ENCODE measurements at places on chromosomes 6 and 20.

- no peak for DNase-seq
Observed at GRCh38 chr20:12575352-12576095, 433.2 kb upstream of the SPTLC3 start.

GRCh38 chr20:58086763-58087561, 141.5 kb downstream of the ANKRD60 start:
- DNase-seq = no peak

DNA sequence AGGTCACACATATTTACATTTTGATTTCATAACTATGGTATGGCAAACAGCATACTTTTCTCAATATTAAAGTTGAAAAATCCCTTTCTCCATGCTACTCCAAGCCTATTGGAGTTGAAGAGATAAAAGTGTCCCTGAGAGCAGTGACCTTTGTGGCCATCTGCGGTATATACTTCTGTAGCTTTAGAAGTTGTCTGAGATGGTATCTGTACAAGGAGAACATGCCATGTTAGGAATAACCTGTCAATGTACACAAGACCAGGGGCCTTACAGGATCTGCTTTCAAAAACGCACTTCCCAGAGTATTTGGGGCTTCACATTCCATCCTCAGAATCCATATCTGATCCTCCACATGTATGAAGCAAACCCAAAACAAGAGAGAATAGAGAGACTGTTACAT, 226.7 kb downstream of the MEI4 start:
- DNase-seq = no peak

- no peak for DNase-seq
Observed at GRCh38 chr6:1403851-1404712, 14.7 kb downstream of the FOXF2 start.

- DNase-seq = no peak
Observed at GRCh38 chr6:125533710-125534397, 215.6 kb upstream of the HEY2 start.

- DNase-seq = no peak
Observed at GRCh38 chr6:52435345-52435744, 15.2 kb downstream of the EFHC1 start.

- DNase-seq = no peak
Observed at GRCh38 chr6:46207174-46207573, 36.4 kb upstream of the ENPP5 start.

GRCh38 chr6:41638935-41639808, 904 bp downstream of the MDFI start:
- no peak for DNase-seq

DNA sequence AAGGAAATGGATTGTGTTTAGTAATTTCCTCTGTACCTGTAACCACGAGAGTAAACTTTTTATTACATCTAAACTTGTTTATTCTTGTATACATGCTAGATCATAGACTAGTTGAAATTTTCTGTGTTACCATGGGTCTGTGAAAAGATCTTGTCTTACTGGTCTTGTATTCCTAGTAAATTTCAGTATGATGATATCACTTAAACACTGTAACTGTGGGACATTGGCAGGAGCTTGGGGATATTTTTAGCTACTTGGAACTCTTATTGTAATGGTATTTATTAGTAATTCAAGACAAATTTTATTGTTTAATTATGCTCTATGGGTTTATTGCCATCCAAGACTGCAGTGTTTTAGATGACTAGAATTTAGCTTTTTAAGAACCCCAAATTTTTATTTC, 25.9 kb upstream of the TULP4 start:
- no peak for DNase-seq

- DNase-seq = no peak
Observed at GRCh38 chr6:107943626-107944439, 14.2 kb downstream of the SEC63 start.
